ENCODE measurements at places on chromosomes 16 and 17.
A peak's percentile ranks its signal among the peaks of the same experiment; 100 is the strongest.

DNA sequence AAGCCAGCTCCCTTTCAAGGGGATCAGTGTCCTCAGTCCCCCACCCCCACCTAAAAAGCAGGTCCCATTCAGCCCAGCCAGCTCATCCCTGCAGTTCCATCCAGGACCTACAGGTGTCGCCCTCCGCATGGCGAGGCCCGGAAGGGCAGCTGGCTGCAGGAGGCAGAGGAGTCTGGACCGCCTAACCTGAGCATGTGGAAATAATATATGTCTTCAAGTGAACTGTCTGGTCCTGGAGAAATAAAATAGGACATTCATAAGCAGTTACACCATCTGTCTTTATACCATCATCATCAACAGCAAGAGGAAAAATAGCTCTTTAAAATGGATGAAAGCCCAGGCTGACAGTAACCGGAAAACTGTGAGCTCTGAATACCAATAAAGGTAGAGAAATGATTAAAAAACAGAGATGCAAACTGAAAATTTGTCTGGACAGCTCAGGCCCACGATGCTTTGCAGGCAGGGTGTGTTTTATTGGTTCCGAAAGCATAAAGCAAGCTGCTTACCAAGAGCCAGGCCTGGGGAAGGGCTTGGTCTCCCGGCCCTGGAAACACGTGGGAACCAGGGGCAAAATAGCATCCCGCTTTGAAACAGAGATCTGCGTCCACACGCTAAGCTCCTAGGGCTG, 215.2 kb downstream of the ZFHX3 start:
- DNase-seq = peak; percentile 21

GRCh38 chr17:48282303-48282702, 147.7 kb downstream of the SKAP1 start:
- DNase-seq = no peak

DNA sequence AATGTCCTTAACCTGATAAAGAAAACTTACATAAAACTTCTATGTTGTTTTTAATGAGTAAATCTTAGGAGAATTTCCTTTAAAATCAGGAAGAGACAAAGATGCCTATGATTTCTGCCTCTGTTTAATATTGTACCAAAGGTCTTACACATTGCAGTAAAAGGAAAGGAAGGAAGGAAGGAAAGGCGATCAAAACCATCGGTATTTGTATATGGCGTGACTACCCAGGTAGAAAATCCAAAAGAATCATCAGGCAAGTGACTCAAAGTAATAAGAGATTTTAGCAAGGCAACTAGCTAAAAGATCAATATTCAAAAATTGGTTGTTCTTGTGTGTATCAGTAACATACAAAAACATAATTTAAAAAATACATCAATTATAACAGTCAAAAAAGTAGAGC, 3.5 kb downstream of the ICAM2 start:
- DNase-seq = no peak

DNA sequence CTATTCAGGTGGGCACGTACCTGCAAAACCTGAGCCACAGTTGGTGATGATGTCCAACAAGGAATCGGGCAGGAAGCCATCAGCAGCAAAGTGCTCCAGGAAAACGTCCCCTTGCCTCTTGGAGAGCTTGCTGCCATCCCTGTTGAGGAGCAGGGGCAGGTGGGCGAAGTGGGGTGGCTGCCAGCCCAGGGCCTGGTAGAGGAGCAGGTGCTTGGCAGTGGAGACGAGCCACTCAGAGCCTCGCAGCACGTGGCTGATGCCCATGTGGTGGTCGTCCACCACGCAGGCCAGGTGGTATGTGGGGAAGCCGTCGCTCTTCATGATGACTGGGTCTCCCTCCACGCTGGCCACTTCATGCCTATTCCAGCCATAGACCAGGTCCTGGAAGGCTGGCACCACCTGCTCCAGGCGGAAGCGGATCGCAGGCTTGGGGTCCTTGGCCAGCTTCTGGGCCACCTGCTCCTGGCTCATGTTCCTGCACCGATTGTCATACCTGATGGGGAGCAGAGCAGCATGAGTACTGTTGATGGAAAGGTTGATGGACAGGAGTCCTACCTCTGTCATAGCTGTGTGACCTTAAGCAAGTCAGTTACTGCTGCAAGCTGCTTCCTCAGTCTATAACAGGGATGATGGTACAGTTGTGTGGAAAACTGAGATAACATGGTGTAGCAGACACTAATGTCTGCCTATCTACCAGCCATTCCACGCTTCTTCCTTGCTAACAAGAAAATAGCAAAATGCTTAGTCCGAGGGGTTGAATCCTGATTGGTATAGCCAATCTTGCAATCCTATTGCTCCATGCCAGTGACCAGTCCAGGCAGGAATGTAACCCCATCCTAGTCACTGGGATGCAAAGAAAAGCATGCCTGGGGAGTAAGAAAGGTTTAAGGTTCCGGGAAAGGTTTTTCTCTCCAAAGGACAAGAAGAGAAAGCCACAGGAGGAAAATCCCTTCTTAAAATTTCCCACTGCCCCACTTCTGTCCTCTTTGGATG, 22.0 kb downstream of the EARS2 start:
- no peak for DNase-seq

DNA sequence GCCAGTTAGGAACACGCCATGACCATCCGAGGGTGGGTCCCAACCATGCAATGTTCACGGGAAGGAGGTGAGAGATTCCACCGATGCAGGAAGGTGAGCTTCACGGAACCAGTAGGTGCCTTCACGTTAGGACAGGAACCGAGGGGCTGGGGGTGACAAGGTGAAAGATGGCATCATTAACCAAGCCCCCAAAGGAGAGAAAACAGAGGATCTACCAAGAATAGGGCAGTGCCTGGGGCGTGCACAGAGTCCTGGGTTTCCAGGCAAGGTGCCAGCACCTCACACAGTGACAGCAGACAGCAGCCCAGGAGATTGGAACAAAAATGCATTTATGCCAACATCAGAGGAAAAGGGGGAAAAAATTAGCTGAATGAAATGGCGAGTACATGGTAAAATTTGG, 137.9 kb downstream of the GSG1L start:
- no peak for DNase-seq

GRCh38 chr17:81383504-81384421, 11.5 kb upstream of the BAHCC1 start:
- DNase-seq = no peak

DNA sequence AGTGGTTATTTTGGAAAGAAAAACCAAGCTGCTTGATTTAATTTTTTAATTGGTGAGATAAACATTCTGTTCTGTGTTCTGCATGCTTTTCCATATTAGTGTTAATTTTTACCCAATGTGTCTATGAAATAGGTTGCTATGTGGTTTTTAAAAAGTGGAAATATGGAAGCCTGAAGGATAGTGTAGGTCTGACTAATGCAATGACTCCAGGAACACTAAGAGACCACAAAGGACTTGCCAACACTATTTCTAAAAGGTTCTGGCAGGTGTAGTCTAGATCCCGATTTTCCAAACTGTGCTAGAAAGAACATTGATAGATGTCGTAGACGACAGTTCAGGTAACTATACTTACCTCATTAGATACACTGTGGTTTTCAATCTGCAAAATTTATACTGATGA, 877.4 kb upstream of the GOT2 start:
- no peak for DNase-seq

GRCh38 chr17:81027038-81027437, 7.9 kb upstream of the BAIAP2 start:
- DNase-seq = no peak

GRCh38 chr17:77444984-77445759, 304.4 kb downstream of the SEC14L1 start:
- peak; percentile 74 for DNase-seq

DNA sequence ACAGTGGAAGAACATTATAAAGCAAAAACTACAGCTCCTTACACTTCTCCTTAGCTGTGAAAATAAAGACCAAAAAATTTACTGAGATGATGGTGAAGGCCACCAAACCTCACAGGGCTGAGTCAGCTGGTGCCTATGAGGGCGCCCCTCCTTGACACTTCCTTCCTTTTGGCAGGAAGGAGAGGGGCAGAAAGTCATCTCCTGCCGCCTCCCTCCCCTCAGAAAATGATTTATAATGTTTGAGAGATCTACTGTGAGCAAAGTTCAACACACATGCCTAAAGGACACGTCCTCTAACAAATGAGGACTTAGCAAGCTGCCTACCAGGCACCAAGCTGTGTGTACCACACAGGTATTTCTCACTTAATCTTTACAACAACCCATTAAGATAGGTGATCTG, 245.7 kb downstream of the PRKCA start:
- DNase-seq = peak; percentile 10

GRCh38 chr17:65790241-65790640, 228.8 kb upstream of the AXIN2 start:
- DNase-seq = no peak

DNA sequence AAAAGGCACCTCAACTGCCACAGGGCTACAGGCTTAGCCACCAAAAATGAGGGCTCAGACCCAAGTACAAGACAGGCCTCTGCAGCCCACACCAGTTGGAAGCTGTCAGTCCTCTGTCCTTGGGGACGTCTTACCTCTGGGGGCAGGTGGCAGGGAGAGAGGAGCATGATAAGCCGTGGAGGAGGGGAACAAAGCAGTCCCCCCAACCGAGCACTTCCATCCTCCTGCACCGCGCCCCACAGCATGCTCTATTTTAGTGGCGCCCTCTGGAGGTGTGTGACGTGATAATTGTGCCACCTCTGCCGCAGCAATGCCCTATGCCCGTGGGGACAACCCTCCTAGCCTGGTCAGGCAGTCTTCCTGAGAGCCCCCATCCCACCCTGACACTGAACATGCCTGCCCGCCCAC, 13.6 kb downstream of the G6PC3 start:
- no peak for DNase-seq

DNA sequence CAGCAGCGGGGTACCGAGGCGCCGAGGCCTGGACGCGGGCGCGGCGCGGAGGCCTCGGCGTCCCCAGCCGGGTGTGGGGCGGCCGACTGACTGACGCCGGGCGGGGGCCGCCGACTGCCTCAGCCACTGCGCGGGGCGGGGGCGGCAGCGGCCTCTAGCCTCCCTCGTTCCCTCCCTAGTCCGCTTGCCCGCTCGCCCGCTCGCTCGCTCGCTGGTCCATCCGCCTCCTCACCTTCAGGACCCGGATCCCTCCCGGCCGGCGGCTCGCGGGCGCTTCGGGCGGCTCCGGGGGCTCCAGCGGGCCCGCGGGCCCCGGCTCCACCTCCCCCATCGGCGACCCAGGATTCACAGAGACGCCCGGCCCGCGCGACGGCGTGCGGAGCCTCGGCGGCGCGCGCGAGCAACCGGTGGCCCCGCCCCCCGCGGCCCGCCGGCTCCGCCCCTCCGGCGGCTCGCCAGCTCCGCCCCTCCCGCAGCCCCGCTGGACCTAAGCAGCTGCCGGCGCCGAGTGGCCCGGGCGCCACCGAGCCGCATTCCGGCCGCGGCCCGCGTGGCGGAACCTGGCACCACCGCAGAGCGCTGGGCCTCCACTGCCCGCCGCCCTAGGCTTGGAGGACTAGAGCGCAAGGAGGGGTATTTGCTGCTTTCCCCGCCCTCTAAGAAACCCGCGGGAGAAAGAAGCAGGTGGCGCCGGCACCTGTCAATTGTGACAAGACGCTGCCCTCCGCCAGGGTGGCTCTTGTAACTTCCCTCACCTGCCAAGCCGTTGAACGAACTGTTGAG, 773 bp downstream of the PHLPP2 start:
- peak; percentile 63 for DNase-seq

DNA sequence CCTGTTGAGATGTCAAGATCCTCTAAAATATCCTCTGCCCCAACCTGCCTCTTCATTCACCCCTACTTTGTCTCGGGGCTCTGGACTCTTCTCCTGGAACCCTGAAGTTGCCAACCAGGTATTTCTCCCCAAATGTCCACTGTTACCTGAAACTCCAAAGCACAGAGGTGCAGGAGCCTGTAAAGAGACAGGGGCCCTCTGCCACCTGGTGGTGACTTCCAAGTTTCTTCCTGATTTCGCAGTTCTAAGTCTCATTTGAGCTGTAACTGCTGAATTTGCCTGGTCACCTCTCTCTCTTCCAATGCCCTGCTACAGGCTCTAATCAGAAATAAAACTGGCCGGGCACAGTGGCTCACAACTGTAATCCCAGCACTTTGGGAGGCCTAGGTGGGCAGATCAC, 77.1 kb upstream of the RCVRN start:
- DNase-seq = no peak

DNA sequence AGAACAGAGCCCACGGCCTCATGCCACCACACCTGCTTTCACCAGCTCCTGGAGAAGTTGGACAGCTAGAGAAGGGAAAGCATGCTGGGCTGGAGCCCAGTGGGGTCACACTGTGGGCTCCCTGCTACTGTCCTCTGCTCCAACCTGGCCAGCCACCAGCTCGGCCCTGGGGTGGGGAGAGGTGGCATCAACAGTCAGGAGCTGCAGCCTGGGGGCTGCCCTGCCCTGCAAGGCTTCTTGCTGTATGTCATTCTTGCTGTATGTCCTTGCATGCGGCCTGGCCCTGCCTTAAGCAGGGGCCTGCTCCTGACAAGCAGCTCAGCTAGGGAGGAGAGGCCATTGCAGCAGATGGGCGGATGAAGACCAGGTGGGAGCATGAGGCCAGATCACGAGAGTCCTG, 50.7 kb upstream of the CCL2 start:
- DNase-seq = no peak

- no peak for DNase-seq
These were observed 42.5 kb upstream of the TANC2 start for GRCh38 chr17:62923258-62924150.

GRCh38 chr17:38350035-38350434, 1.6 kb upstream of the SOCS7 start:
- DNase-seq = no peak

- no peak for DNase-seq
These were observed 156.7 kb downstream of the KCNJ12 start for GRCh38 chr17:21532763-21533385.

DNA sequence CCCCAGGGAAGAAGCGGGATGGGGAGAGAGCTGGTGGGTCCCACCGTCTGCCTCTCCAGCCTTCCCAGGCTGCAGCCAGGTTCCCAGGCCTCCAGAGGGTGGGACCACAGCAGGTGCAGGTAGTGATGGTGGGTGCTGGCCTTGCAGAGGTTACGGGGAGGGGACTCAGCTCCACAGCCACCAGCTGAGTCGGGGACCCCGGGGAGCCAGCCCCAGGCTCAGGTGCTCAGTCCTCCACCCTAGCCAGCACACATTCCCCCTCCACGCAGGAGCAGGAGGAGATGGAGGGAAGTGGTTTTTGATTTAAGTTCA, 5.0 kb downstream of the TP53I13 start:
- no peak for DNase-seq

GRCh38 chr16:62907562-62907961, 871.3 kb upstream of the CDH8 start:
- no peak for DNase-seq

All from activated naive CD4-positive, alpha-beta T cell (primary cell).